NCI-H2171 treated with DMSO at 0.1 percent for 48 hours (cell line): ENCODE measurements at places on chromosomes 13 and 19.

- no peak for DNase-seq
Observed at GRCh38 chr13:113351514-113352026, 12.4 kb downstream of the GRTP1 start.

DNA sequence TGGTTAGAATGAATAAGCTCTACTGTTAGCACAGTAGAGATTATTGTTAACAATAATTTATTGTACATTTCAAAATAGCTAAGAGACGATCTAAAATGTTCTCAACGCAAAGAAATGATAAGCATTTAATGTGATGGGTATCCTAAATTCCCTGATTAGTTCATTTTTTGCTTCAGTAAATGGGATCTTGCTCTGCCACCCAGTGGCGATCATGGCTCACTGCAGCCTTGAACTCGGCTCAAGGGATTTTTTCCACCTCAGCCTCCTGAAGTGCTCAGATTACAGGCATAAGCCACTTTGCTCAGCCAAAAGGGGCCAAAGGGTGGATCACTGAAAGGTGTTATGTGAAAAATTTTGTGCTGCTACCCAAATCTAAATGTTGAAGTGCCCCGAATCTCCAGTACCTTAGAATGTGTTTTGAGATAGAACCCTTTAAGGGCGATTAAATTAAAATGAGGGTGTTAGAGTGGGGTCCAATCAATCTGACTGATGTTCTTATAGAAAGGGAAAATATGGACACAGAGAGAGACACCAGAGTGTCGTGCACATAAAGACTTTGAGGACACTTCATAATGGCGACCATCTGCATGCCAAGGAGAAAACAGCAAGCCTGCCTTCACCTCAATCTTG is 31.5 kb upstream of the ZNF766 start:
- DNase-seq: peak; percentile 47

GRCh38 chr19:46713781-46714443 is 3.0 kb downstream of the PRKD2 start:
- DNase-seq: peak; percentile 81

GRCh38 chr13:111262281-111262680 is 58.2 kb upstream of the TEX29 start:
- no peak for DNase-seq

- no peak for DNase-seq
Observed at GRCh38 chr19:8696993-8697392, 1.6 kb downstream of the ACTL9 start.

- no peak for DNase-seq
Observed at GRCh38 chr13:47136504-47136941, 239.7 kb upstream of the HTR2A start.

DNA sequence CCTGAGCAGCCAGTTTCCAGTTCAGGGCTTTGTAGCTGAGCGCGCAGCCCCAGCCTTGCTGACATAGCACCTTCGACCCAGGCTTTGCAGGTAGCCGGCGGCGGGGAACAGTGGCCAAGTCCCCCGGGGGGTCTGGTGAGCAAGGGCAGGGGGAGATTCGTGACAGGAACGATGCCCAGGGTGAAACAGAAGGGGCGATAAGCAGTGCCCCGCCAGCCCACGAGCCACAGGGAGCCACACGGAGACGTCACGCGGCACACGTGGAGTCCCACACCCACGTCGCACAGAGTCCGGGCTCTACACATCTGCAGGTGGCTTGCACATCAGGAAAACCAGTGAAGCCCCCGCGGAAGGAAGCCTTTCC is 127.2 kb downstream of the SOX1 start:
- no peak for DNase-seq

GRCh38 chr13:21531455-21531854 is 72.4 kb upstream of the ZDHHC20 start:
- DNase-seq: no peak

DNA sequence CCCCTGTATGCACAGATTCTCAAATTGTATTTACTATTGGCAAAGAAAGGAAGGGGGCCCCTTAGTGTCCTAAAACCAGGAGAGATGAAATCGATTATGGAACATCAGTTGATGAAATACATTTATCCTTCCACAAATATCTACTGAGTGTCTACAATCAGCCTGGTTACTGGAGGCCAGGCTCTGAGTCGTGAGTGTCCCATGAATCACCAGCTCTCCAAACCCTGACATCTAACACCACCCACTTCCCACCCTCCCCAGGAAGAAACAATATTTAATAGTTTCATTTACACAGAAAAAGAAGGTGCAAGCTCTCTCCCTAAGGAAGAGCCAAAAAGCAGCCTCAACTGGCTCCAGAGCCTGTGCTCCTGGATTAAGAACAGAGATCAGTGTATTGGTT is 25.2 kb downstream of the KCTD15 start:
- no peak for DNase-seq

DNA sequence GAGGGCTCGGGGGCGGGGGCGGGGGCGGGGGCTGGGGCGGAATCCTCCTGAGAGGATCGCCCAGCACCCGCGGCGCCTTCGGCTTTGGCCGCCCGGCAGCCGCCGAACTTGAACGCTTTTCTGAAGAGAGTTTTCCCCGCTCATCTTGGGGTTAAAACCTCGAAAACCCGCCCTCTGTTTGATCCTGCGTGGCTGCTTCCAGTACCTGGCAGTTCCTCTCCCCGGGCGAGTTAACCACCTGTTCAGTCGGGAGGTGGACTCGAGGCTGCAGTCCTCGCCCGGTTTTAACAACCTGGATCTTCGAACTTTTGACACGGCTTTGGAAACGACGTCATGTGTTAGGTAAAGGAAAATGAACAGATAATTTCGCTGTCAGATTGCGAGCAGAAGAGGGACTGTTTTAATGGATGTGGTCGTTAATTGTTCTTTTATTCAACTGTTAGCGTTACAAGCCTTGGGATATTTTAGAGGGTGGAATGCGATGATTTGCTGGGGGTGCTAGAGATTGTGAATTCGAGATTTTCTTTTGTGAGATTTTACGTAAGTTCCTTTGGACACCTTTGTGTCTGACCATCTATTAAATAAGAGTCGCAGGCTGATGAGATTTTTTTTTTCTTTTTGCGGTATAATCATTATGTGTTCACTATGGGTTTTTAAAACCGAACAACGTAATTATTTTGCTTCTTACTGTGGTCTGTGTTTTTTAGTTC is 1.0 kb downstream of the FNDC3A start:
- peak; percentile 85 for DNase-seq

DNA sequence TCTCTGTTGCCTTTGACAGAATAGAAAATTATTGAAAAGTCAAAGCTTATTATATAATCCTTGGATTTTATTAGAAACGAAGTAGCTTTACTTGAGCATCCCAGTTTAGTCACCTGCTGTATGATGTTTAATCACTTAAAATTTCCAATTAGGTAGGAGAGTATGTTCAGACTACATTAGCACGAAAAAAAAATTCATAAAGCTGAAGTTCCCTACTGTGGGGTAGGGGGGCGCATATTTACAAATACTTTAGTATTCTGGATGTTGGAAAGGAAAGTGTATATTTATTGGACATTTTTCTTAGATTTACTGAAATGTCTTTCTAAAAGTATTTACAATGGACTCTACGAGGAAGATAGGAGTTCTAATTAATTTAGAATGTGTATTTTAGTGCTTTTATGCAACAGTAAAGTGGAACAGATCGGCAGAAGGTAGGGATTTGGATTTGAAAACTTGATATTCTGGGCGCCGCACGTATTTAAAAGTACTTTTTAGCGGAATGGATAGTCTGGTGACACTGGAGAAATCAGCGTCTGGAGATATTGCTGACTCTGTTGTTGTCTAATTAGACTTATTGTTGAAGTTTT is 1.9 kb downstream of the CDK8 start:
- DNase-seq: peak; percentile 29

- DNase-seq: no peak
Observed at GRCh38 chr13:108463340-108463739, 166.1 kb upstream of the MYO16 start.

DNA sequence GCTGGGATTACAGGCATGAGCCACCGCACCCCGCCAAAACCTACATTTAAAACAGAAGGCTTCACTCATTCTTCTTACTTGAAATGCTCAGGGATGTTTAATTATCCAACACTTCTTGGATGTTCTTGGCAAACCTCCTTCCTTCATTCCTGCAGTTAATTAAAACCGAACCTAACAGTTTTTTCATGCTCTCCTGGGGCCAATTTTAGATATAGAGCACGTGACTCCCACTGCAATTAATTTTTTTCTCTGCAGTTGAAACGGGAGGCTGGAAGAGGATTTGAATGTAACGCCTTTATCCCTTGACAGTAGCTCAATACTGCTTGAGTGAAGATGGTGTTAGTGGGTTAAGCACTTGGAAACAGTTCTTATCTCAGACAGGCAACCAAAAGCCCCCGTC is 4.6 kb upstream of the ACTL9 start:
- no peak for DNase-seq

GRCh38 chr13:33296793-33297425 is 11.4 kb upstream of the STARD13 start:
- no peak for DNase-seq

DNA sequence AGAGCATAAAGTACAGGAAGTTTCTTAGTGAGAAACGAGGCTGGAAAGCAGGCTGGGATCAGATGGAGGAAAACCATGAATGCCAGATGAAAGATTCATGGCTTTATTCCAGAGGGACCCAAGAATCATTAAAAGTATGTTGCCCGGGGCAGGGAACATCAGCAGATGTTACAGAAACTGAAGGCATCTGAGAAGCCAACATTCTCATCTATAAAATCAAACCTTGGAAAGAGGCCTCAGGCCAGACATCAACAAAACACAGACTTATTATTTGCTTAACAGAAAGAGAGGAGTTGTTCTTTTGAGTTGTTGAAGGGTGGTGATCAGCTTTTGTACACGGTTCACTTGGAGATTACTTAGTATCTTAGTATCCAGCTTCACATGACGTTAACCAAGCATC is 543.6 kb downstream of the RFC3 start:
- no peak for DNase-seq

GRCh38 chr13:30746791-30747190 is 11.4 kb downstream of the ALOX5AP start:
- no peak for DNase-seq

GRCh38 chr19:52148256-52148655 is 8.5 kb upstream of the ZNF616 start:
- no peak for DNase-seq

- no peak for DNase-seq
Observed at GRCh38 chr13:56015919-56016318, 1124.8 kb upstream of the PRR20A start.
